Stimulated activated CD8-positive, alpha-beta memory T cell treated with anti-CD3 and anti-CD28 coated beads, Interleukin-2, amount 100 ng/mL, for 48 hours (primary cell): ENCODE measurements at places on chromosomes 4 and X.

- no peak for DNase-seq
Observed at GRCh38 chrX:154355776-154356140, 18.7 kb downstream of the FLNA start.

DNA sequence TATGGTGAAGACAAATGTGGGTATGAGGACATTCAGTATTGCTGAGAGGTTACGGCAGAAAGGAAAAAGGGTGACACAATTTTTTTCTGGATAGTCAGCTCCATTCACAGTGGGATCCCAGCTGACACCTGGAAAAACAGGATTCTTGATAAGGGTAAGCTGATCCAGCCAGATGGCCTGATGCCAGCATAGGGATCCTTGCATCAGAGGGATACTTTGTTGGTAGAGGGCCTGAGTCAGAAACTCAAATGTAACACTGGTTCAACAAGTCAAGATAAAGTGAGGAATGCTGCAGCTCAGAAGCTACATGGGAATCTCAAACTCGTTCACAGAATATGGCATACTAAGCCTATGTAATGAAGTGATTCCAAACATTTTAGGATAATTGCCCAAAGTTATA, 726.7 kb downstream of the C4orf33 start:
- no peak for DNase-seq

GRCh38 chrX:66233209-66233608, 69.2 kb downstream of the HEPH start:
- DNase-seq, result no peak

DNA sequence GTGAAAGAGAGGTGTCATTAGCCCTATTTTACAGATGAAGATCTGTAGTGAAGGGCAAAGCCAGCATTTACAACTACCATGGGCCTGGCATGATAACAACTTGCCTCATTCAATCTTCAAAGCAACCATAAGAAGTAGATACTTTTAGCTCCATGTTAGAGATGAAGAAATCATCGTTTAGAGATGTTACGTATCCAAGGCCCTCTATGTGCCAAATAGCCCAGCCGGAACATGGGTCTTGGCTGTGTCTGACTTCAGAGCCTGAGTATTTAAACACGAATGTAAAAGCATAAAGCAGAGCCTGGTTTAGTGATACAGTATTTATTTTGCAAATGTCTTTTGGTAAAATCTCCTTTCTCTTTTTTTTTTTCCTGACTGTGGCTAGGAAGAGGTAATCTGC, 197.1 kb downstream of the RASL11B start:
- DNase-seq, result no peak

DNA sequence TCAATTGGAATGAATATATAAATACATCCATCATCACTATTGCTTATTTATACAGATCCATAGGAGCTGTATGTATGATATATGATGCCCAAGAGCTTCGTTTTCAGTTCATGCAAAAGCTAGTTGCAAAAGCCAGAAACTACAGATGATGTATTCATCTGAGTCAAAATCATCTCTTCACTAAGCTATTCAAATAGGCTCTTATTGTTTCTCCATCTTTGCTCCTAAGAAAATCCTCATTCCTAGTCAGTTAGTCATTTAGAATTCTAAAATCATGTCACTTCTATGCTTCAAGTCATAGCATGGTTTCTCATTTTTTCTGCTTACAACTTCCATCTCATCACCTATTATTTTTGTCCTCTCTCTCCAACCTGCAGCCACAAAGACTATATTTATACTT, 300.1 kb upstream of the TRAM1L1 start:
- DNase-seq, result no peak

DNA sequence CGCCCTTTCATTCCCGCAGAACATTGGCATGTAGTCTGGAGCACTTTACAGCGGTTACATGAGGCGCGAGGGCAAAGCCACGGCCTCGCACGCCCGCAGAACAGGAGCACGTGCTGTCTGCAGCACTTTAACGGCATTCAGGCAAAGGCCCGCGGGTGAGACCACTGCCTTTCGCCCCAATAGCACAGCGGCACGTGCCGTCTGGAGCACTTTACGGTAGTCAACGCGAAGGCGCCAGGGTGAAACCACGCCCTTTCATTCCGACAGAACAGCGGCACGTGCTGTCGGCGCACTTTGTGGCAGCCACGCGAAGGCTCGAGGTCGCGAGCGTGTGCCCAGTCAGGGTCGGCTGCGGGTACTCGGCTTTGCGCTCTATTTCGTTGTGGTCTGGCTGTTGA, at the start of gene MPC1L:
TSS of gene MPC1L (plus strand) at position 290 of the 398 bp plus-strand sequence. CDS start 138 bp downstream, outside the sequence.
- no peak for DNase-seq

DNA sequence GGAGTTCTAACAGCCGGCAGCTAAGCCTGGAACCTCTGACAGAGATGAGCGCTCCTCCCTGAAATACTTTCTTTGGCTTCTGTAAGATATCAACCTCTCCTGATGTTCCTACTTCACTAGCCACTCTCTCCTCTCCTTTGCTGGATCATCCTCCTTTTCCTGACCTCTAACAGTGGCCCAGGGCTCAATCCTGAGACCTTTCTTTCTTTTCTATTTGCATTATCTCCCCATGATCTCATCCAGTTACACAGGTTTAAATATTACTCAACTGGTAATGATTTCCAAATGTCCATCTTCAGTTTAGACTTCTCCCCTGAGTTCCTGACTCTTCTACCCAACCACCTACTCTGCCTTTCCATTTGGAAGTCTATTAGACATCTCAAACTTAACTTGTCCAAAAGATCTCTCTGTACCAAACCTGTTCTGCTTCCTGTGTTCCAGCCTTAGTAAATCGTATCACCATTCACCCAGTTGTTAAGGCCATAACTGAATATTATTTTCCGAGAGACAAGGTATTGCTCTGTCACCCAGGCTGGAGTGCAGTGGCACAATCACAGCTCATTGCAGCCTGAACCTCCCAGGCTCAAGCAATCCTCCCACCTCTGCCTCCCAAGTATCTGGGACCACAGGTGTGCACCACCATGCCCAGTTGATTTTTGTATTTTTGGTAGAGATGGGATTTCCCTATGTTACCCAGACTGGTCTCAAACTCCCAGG, 41.1 kb downstream of the RFC1 start:
- DNase-seq, result no peak

GRCh38 chr4:32775049-32775448, 2054.9 kb downstream of the PCDH7 start:
- no peak for DNase-seq

DNA sequence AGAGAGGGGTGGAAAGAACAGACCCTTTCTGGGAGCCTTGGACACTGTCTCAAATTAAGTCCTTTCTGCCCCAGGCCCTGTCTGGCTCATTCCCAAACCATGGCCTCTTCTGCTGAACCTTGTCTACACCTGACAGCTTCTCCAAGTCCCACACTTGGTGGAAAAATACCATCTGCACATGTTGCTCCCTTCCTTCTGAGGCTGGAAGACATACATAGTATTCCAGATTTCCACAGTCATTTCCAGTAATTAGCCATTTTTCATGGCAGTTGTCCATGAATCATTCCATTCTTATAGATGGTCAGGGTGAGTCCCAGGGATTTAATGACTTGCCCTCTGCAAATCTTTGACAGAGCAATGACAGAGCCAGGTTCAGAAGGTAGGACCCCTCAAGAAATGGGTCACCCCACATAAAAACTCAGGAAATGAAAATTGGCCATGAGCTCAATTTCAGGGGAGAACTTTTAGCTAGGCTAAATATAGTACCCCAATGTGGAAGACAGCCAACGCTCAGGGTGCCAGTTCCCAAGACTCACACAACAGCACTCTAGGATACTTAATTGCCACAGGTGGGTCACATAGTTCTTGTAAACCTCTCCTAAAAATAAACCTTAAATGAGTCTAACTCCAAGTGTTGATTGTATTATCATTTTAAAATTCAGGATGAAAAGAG, 16.2 kb upstream of the DAPP1 start:
- no peak for DNase-seq

GRCh38 chr4:157185363-157185762, 35.2 kb upstream of the GRIA2 start:
- DNase-seq, result no peak

GRCh38 chrX:140163371-140164159, 198.2 kb upstream of the CXorf66 start:
- DNase-seq, result no peak

- no peak for DNase-seq
Observed at GRCh38 chr4:3331511-3332394, 38.9 kb downstream of the RGS12 start.

- DNase-seq, result no peak
Observed at GRCh38 chrX:9340598-9341290, 124.1 kb upstream of the TBL1X start.

- DNase-seq, result no peak
Observed at GRCh38 chr4:109414938-109415337, 18.7 kb upstream of the SEC24B start.

DNA sequence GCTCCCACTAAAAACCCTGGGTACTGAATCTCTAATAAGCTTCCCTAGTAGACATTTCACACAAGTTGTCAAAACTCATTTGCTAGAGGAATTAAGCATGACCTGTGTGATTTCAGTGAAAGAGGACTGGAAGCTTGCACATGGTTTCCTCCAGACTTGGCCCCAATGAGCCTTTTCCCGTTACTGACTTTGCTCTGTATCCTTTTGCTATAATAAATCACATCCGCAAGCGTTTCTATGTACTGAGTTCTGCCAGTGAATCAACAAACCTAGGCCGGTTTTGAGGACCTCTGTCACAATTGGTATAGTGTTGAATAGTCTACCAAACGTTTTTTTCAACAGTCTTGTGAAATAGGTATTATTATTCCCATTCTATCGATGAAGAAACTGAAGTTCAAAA, 8.2 kb downstream of the ATP11C start:
- no peak for DNase-seq

- no peak for DNase-seq
Observed at GRCh38 chrX:79167462-79167861, 23.0 kb downstream of the GPR174 start.

- no peak for DNase-seq
Observed at GRCh38 chr4:8542776-8543525, 37.2 kb upstream of the GPR78 start.

GRCh38 chrX:70432936-70433847, 10.1 kb downstream of the GDPD2 start:
- DNase-seq, result no peak

GRCh38 chrX:19840899-19841648, 46.3 kb downstream of the SH3KBP1 start:
- DNase-seq, result no peak

GRCh38 chr4:3452376-3452775, 10.6 kb downstream of the HGFAC start:
- DNase-seq, result no peak

- DNase-seq, result no peak
Observed at GRCh38 chr4:103996064-103996463, 276.3 kb upstream of the TACR3 start.

GRCh38 chr4:158005021-158005420, 167.8 kb downstream of the GASK1B start:
- no peak for DNase-seq
